Stimulated activated CD8-positive, alpha-beta memory T cell treated with anti-CD3 and anti-CD28 coated beads, Interleukin-15, amount 100 ng/mL, for 4 hours (primary cell): ENCODE measurements at places on chromosomes 13 and 19.
A peak's percentile ranks its signal among the peaks of the same experiment; 100 is the strongest.

DNA sequence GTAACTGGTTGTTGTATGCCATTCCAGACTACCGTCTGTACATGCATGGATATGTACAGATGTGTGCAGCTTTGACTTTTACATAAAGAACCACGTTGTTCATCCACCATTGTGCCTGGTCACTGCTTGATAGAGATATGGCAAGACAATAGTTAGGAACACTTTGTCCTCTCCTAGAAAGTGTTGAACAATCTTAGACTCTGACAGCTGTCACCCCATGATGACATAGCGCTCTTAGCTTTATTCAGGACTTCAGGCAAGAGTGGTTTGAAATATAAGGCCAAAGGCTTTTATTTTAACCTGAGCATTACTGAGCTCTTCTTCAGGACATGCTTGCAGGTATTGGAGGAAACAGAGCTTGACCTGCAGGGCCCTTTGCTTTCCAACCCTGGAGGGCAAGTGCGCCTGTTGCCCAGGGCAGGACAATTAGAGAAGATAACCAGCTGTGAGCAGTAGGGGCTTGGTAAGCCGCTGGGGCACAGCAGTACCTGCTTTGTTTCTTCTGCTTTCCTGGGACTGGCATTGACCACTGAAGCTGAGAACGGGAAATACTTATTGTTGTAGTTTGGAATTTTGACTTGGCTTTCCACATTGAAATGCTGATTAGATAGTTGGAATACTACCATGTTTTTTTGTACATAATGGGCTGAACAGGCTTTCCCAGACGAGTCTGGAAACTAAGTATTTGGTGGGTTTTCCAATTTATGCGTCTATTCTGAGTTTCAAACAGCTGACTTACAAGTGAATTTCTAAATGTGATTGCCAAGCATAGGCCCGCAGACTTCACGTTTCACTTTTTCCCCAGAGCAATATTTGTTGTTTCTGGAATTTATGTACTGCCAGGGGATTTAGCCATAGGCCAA lies 51.1 kb downstream of the GARRE1 start:
- no peak for DNase-seq

- DNase-seq, result no peak
These were observed 33.9 kb downstream of the SYDE1 start for GRCh38 chr19:15141143-15141542.

- DNase-seq, result no peak
These were observed 2.9 kb upstream of the ZIC5 start for GRCh38 chr13:99974296-99974938.

DNA sequence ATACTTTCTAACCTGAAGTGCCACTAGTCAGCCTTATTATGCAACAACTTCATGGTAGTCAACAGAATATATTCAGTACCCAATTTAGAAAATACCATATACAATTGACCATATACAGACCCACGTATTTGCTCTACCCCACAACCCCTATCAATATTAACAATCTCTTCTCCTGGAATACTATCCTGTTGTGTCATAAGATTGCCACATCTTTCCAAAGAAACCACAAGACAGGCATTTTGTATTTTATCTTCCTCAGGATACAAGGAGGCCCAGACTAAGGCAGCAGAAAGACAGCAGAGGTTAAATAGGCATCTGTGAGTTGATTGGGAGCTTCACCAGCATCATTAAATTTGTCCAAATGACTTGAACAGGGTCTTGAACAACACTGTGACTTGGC lies 4.5 kb downstream of the SPART start:
- DNase-seq, result no peak

GRCh38 chr13:103200118-103200885 lies 134.1 kb upstream of the SLC10A2 start:
- DNase-seq, result no peak

DNA sequence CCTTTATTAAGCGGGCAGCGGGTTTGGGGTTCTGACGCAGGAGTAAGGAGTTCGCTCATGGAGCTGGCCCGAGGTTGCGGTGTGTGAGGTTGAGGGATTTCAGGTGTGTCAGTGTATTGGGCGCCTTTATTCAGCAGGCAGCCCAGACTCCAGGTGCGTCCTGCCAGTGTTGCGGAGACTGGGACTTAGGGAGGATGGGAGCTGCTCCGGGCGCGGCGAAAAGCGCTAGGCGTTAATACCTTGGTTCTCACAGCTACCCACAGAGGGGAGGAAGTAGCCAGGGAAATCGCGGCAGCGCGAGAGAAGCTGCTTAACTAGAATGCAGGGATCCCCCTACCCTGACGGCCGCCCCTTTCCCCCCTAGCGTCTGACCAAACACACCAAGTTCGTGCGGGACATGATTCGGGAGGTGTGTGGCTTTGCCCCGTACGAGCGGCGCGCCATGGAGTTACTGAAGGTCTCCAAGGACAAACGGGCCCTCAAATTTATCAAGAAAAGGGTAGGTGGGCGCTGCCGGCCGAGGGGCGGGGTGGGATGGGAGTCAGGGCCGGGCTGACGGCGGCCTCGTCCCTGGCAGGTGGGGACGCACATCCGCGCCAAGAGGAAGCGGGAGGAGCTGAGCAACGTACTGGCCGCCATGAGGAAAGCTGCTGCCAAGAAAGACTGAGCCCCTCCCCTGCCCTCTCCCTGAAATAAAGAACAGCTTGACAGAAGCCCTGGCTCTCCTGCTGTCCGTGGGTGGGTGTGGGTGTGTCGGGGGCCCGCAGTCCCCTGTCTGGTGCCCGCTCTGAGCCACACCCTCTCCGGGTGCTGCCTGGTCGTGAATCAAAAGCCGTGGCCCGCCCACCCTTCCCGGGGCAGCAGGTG lies 1.1 kb downstream of the RPL36 start:
- peak; percentile 67 for DNase-seq

GRCh38 chr13:94305033-94305432 lies 174.4 kb downstream of the DCT start:
- no peak for DNase-seq

DNA sequence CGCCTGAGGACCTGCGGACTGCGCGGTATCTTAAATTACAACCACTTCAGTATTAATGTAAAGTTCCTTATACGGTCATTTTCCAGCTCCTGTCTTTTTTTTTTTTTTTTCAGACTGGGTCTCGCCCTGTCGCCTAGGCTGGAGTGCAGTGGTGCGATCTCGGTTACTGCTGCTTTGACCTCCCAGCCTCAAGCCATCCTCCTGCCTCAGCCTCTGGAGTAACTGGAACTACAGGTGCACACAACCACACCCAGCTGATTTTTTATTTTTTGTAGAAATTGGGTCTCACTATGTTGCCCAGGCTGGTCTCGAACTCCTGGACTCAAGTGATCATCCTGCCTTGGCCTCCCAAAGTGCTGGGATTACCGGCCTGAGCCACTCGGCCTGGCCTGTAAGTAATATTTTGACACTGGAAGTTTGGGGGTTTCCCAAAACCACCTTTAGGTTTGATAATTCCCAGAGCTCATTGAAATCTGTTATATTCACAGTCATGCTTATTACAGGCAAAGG lies 406 bp upstream of the EID2B start:
- DNase-seq, result no peak

DNA sequence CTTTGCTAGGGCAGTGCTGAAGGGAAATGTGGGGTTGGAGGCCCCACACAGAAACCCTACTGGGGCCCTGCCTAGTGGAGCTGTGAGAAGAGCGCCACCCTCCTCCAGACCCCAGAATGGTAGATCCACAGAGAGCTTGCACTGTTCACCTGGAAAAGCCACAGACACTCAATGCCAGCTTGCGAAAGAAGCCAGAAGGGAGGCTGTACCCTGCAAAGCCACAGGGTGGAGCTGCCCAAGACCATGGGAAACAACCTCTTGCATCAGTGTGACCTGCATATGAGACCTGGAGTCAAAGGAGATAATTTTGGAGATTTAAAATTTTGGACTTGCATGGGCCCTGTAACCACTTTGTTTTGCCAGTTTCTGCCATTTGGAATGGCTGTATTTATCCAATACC lies 615.4 kb upstream of the MIR17HG start:
- DNase-seq, result no peak

DNA sequence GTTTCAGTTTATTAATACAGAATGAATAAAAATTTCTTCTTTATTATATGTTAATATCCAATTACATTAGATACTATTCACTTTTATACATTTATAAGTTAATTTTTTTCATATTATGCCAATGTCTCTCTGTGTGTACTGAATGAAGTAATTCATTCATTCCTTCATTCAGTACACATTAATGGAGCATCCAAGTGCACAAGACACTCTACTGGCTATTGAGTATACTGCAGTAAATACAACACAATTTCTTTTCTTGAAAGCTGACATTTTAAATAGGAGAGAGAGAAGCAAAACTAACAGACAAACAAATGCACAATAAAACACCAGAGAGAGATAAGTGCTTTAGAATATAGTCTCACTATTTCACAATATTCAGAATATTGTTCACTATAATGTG lies 1038.3 kb upstream of the SPRY2 start:
- no peak for DNase-seq

- DNase-seq, result no peak
These were observed 20.0 kb downstream of the ELL start for GRCh38 chr19:18501832-18502231.

DNA sequence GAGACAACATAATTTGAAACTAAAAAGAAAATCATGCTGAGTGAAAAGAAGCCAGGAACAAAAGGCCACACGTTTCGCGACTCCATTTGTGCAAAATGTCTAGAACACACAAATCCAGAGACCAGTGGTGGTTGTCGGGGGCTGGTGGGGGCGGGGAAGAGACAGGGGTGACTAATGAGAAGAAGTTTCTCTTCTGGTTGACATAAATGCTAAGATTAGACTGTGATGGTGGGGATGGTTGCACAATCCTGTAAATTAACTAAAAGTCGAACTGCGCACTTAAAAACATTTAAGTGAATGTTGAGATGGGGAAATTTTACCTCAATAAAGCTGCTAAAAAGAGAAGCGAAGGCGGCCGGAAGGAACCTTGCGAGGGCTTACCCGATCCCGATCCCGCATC lies 7.1 kb downstream of the AKAP8 start:
- no peak for DNase-seq

- no peak for DNase-seq
These were observed 7.2 kb upstream of the RHPN2 start for GRCh38 chr19:33071887-33072286.

GRCh38 chr13:105827111-105827809 lies 708.2 kb downstream of the EFNB2 start:
- no peak for DNase-seq

GRCh38 chr19:2239173-2239572 lies 2.5 kb downstream of the SF3A2 start:
- no peak for DNase-seq

DNA sequence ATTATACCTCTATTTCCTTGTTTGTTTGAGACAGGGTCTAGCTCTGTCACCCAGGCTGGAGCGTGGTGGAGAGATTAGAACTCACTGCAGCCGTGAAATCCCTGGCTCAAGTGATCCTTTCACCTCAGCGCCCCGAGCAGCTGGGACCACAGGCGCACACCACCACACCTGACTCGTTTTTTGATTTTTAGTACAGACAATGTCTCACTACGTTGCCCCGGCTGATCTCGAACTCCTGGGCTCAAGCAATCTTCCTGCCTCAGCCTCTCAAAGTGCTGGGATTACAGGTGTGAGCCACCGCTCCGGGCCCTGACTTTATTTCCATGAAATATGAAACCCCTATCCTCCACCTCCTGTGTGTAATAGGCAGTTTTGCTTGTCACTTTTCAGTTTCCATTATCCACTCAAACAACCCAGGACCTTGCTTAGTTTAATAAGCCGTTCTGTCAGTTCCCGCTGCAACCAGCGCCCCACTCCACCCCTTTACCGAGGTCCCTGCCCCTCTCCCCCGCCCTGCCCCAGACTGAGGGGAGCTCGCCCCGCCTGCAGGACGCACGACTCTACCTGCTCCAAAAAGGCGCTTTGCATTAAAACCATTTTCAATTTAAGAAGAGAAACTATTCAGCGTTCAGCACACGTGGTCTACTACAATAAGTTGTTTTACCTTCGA lies 16.9 kb downstream of the ZNF816 start:
- no peak for DNase-seq

DNA sequence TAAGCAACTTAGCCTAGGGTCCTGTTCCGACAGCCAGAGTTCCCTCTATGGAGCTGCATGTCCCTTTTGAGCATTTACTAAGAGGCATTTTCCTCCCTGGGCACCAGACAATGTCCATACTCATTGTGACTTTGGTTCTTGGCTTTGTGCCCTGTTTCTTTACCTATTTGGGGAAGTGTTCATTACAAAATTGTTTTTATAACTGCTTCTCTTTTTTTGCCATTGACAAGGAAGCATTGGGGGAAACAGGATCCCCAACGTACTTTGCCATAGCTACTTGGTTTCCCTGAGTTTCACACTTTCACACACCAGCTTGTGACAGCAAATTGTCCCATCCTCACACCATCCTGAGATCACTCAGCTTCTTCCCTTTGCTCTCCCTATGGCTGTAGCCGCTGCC lies 81.1 kb upstream of the SIAH3 start:
- no peak for DNase-seq

DNA sequence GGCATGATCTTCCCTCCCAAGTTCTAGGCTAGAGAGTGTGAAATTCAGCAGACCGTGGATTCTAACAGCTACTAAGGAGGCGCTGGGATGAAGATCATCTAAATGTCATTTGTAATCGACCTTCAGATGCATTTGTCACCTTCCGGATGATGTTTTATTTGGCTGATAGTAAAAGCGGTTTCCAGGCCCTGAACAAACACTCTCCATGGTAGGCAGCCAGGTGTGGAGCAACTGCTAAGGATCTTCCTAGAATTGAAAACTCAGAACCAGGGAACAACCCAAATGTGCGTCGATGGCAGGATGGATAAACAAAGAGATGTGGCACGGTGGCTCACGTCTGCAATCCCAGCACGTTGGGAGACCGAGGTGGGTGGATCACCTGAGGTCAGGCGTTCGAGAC lies 107.2 kb upstream of the CACNA1A start:
- DNase-seq, result no peak

- DNase-seq, result no peak
These were observed 248.5 kb downstream of the KCTD12 start for GRCh38 chr13:76637641-76638141.

DNA sequence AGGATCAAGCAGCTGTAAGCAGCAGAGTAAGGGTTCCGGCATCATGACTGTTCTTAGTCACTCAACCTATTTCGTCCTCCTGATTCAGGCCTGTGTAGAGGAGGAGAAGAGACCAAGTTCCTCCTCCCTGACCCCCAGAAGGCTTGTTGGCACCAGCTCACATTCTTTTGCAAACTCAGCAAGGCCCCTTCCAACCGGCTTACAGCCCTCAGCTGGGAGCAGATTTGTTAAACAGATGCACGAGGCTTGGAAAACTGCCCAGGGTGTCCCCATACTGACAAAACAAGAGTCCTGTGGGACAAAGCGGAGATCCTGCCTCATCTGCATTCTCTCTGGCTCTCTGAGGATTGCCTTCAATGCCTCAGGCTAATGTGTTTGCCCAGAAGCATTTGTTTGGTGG lies 113.2 kb upstream of the SOX21 start:
- no peak for DNase-seq
